ENCODE measurements at places on chromosomes 1 and 21.

DNA sequence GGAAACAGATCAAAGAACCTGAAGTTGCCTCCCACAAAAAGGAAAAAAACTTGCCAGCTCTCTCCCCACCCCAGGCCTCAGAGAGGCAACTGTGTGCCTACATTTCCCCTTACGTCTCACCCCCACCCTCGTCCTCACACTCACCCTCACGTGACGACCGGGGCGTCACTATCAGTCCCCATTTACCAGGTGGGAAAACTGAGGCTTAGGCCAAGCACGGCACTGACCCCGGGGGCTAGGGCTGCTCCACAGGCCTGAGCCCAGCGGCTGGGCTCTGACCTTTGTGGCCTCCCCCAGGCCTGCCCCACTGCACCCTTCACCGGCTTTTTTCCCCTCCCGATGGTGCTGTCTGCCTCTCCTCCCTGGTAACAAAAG lies 51.5 kb upstream of the RUNX3 start:
- no peak for DNase-seq

DNA sequence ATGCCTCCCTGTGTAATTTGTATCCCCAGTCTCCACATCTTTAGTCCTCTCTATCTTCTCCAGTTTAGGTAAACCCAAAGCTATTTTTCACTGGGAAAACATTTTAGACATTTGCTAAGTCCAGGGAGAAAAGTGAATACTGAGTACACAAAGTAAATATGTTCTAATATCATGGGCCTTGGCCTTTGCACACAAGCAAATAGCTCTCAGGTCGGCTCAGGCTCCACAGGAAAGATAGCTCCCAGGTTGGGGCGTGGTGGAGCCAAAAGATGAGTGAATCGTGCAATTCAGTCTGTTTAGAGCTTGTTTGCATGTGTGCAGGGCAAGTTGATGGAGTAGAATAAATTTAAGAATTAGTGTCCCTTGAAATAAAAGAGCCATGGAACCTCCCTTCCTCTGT lies 7.9 kb downstream of the RGSL1 start:
- no peak for DNase-seq

GRCh38 chr1:11178021-11179015 lies 10.8 kb upstream of the ANGPTL7 start:
- no peak for DNase-seq

DNA sequence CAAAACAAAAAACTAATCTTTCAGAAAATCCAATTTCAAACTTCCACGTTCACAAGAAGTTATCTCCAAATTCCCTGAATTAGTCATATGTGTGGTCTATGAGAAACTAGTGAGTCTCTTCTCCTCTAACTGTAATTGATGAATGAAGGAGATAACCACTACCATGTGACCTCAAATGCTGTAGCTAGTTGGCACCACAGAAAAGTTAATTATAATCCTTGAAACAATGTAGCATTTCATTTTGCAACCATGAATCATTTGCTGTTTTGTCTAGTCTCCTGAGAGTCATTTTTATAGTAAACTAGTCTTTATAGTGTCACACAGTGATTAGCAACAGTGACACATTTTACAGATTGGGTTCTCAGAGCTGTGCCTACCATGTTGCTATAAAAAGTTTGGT lies 287.5 kb downstream of the LRRIQ3 start:
- DNase-seq, result no peak

DNA sequence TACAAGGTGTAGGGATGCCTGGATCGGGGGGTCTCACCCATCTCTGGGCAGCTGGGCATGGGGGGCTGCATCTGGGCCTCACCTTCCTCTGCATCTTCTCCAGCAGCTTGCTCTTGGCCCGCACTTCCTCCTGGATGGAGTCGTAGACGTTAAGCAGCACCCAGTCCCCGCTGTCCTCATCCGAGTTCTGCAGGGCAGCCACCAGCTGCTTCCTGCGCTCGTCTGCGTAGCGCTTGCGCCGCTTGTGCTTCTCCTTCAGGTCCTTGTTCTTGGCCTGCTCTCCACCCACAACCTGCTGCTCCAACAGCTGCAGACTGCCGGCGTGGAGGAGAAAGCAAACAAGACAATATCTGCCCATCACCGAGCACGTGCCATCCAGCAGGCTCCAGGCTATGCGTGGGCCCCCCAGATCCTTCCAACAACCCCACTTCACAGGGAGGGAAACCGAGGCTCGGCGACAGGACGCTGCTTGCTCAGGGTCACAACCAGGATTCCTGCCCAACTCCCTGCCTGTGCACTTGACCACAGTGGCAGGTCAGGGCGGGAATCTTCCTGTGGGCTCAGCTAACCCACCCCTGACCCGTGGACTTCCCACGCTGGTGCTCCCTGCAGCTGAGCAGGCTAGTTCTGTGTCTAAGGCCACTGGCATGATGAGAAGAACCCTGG lies 21.5 kb upstream of the DDOST start:
- no peak for DNase-seq

- no peak for DNase-seq
Measured at GRCh38 chr1:82371844-82372498, 571.2 kb downstream of the ADGRL2 start.

DNA sequence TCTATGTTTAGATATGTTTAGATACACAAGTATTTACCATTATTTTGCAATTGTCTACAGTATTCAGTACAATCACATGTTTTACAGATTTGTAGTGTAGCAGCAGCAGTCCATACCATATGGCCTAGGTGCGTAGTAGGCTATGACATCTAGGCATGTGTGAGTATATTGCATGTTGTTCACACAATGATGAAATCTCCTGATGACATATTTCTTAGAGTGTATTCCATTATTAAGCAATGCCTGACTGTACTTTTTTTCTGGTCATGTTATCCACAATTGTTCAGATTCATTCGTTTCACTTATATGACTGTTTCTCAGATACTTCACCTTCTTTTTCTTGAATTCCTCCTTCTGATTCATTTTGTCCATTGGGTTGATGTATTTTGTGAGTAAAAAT lies 9.9 kb upstream of the BACE2 start:
- no peak for DNase-seq

DNA sequence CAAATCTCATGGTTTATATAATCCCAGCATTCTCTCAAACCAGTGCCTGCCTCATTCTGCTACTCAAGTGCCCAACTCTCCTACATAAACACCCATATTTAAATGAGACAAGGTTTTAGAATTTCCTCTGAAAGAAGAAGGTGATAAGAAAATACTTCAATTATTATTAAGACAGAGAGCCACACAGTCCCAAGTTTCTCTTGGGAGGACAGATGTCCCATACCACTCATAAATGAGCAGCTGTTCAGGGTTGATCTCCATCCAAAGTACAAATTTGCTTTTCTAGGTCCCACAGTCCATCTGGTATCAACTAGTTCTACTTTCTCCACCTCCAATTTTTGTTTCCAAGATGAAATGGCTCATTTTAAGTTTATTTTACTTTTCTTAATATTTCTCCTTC lies 11.3 kb downstream of the DCAF8 start:
- no peak for DNase-seq

DNA sequence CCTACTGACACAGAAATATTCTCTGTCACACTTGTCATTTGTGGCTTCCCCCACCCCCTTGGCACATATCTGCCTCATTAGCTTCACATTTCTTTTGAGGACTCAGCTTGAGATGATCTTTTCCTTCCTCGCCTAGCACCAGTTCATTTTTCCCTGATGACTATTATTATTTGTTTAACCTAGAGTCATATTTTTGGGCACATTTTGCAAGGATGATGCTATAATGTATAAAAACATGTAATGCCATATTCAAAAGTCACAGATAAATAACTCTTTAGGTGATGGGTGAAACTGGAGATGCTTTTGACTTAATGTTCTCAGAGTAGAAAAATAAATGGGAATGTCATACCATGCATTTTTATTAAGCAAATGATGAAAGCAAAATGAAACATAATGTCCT lies 202.7 kb downstream of the BACH1 start:
- no peak for DNase-seq

DNA sequence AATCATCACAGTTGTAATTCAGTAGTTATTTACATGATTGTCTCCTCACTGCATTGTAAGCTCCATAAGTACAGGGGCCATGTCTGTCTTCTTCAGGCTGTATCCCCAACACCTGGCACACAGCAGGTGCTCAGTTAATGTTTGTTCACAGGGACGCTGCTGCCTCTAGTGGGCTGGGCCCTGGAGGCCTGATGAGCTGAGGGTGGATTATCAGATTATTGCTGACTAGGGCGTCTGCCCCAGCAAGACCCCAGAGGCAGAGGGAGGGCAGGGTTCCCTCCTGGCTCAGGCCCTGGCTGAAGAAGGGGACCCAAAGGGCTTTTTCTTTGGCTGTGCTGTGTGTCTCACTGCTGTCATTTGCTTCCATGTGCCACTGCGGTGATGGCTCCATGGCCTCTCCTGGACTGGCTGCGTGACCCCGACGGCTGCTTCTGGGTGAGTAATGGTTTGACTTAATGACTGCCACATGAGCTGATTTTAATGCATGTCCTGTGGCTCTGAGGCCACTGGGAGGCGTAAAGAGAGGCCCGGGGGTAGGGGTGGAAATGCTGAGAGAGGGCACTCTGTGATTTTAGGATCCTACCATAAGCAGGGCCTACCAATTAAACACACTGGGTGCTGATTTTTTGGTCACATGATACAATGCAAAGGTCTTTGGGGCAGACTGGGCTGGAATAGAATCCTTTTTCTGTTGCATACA lies 20.8 kb upstream of the EPB41 start:
- no peak for DNase-seq

GRCh38 chr1:9110669-9111356 lies 18.1 kb downstream of the GPR157 start:
- DNase-seq, result peak; percentile 61

DNA sequence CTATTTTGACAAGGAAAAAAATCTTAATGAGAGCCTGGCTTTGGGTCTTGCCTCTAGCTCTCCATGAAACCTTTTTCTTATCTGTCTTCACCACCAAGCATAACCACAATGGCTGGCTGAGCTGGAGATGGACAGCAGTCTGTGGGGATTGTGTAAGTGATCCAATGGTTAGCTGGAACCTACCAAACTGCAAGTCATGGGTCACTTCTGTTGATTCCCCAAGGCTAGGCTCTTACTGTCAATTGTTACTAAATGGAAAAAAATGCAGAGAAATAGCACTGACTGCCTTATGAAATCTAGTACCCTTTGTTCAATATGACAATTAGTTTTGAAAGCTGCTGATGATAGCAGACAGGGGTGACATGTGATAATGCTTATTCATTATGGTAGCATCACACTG lies 359.0 kb downstream of the ST6GALNAC3 start:
- no peak for DNase-seq

DNA sequence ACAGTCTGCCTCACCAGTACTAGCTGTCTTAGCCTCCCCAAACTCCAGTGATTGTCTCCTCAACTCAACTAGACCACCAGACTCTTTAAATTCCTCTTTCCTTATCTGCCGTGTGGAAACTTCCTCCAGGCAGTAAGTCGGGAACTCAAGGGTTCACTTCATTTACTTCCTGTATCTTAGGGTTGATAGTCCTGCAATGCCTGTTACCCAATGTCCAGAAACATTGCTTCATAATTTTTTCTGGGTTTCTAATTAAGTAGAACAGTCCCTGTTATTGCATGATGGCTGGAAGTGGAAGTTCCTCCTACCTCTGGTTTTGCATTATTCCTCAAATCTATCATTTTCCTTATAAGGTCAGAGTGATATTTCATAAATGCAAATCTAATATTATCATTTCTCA lies 60.8 kb upstream of the RNF11 start:
- no peak for DNase-seq

GRCh38 chr1:59173721-59174120 lies 123.2 kb upstream of the FGGY start:
- DNase-seq, result no peak

GRCh38 chr1:7594002-7594713 lies 176.9 kb upstream of the VAMP3 start:
- DNase-seq, result no peak

DNA sequence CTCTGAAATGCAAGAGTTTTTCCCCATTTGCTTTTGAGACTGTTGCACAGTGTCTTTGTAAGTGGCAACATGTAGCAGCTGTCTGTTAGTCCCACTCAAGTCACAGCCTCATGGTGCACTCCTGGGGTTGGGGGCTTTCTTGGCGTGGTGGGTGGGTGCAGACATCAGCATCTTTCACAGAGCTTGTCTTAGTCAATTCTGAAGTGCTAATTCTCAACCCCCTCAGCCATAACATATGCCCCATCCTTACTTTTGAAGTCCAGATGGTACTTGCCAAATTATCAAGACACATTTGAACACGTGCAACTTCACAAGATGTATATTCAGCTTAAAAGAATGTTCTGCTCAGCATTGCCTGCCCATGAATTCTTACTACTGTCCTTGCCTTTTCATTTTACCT lies 87.1 kb downstream of the VCAM1 start:
- DNase-seq, result no peak

- no peak for DNase-seq
Measured at GRCh38 chr1:77400781-77401180, 119.0 kb downstream of the AK5 start.

GRCh38 chr1:225460021-225460736 lies 32.3 kb upstream of the LBR start:
- DNase-seq, result no peak

- no peak for DNase-seq
Measured at GRCh38 chr1:205396967-205397616, 24.8 kb downstream of the LEMD1 start.

DNA sequence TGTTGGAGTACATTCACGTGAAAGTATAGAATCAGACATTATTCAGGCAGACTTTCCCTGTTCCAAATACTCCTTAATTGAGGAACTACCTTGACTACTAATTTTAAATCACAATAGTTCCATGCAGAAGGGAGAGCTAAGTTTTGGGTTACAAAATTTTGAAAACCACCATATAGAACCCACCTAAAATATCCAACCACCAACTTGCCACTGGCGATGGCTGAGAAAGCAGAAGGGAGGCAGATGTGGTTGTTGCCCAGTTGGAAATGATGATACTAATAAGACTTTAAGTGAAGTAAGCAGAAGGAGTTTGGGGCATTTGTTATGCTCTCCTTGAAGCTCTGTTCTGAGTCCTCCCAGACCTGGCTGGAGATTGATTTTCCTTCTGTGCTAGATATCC lies 190.7 kb downstream of the HLX start:
- no peak for DNase-seq

DNA sequence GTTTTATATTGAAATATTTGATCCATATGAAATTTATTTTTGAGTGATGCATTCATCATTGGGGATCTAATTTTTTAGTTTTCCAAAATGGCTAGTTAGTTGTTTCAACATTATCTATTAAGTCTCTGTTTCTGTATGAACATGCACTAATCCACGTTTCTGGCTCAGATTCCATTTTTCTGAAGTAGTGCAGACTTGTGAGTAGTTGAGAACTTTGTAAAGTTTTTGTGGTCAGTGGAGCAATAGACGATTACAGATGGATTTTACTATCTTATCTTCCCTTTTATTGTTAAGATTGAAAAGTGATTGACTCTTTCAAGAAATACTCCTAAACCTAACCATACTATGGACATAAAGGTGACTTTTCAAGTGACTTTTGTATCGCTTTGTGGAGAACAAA lies 16.7 kb downstream of the SOAT1 start:
- no peak for DNase-seq
